Tibial nerve (tissue), 4 donors: ENCODE measurements at places on chromosomes 1 and 21.

DNA sequence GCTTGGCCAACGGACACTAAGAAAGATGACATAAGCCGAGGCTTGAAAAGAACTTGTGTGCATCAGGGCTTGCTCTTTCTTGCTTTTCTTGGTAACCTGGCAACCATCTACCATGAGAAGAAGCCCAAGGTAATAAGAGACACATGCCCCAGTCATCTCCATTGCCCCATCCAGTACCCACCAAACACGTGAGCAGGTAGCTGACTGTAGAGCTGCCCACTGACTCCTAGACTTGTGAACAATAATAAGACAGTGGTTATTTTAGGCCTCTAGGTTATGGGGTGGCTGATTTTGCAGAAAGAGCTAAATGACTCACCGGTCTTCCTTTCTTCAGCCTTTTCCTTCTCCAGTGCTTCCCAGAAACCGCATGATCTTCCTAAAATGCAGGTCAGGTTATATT lies 105.0 kb upstream of the JUN start:
- peaks cover 60% of the 10 kb centered on the region for H3K4me1 ChIP-seq
- DNase-seq = no peak
- no peak overlapping the region for H3K27ac ChIP-seq
- H3K36me3 ChIP-seq = no peaks in the 10 kb centered on the region
- no peak overlapping the region for H3K4me3 ChIP-seq

- DNase-seq = no peak
- H3K4me3 ChIP-seq = no peak overlapping the region
- no peaks in the 10 kb centered on the region for H3K36me3 ChIP-seq
- H3K4me1 ChIP-seq = no peaks in the 10 kb centered on the region
- no peak overlapping the region for H3K27ac ChIP-seq
- no peaks in the 10 kb centered on the region for H3K27me3 ChIP-seq
These were observed 82.8 kb upstream of the ATP1A1 start for GRCh38 chr1:116290085-116290705.

DNA sequence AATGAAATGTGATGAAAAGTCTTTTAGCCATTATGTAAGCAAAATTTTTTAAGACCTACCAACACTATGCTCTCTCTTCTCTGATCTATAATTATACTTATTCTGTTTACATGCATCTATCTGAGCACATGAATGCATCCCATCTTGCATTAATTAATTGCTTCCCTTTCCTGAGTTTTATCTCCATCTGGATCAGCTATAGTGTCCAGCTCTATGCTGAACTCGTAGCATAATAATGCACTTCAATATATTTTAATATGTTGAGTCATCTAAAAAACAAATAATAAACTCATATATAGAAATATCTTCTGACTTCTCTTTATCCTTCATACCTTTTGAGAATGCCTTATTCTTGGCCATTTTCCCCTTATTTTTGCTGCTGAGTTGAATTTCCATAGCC lies 1097.8 kb downstream of the TTLL7 start:
- no peaks in the 10 kb centered on the region for H3K36me3 ChIP-seq
- H3K4me3 ChIP-seq = no peak overlapping the region

- H3K27me3 ChIP-seq = peaks cover 13% of the 10 kb centered on the region
- H3K36me3 ChIP-seq = no peaks in the 10 kb centered on the region
- peak overlapping the region; percentile 76 for H3K27ac ChIP-seq
- no peak for DNase-seq
- no peak overlapping the region for H3K4me3 ChIP-seq
These were observed 127.1 kb upstream of the ARHGEF16 start for GRCh38 chr1:3327389-3327702.
